Prostate gland (tissue), 2 donors: ENCODE measurements at places on chromosomes 4 and X. TPM values are rescaled to one million over a fixed set of nuclear protein-coding genes. Genes with fewer than 3 reads are reported as not detected.
A peak's percentile ranks its signal among the peaks of the same experiment; 100 is the strongest.

DNA sequence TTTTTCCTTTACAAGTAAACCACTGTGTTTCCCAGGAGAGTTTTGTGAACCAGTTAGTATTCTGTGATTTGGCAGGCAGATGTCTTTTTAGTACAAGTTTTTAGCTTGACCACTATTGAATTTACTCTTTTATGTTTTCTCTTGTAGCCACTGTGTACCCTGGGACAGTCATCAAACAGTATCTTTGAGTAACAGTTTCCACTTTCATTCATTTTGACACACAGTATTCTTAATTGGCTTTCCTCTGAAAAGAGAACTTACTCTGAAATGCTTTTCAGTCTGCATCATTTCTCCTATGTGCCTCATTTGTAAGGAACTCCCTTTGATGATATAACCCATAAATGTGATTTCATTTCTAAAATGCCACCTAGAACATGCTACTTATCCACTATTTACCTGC is 476.5 kb downstream of the PDGFC start:
- no peak for DNase-seq

DNA sequence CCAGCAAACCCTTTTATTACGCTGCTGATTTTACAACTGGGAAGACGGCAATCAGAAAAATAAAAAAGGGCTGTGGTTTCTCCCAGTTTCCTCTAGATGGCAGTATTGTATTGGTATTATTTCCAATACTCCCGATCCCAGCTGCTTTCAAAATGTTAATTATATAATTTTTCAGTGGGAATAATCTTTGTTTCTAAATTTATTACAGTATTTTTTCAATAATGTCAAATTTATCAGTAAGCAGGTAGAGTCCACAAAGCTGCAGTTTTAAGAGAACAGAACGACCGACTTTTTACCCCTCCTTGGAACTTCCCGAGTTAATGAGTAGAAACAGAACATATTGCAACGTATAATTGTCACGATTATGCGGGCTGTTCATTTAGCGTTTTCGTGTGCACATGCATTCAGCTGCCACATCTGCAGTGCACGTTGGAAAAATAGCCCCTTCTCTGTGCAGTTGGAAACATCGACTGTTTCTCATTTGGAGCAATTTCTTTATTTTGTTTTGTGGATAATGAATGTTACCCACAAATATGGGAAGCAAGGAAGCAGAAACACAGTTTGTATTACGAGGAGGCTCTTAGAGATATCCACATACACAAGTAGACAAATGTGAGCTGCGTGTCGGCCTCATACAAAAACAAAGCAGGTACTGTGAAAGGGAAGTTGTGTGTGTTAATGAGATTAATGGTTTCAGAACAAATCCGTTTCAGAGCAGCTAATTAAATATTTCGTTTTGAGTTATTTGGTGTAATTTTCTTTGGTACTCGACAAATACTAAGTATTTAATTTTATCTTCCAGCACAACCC is 188.0 kb downstream of the STIM2 start:
- no peak for DNase-seq

- DNase-seq, result no peak
Measured at GRCh38 chr4:6404611-6405396, 67.6 kb downstream of the PPP2R2C start.

GRCh38 chr4:10299601-10300000 is 157.6 kb downstream of the ZNF518B start:
- DNase-seq, result no peak

DNA sequence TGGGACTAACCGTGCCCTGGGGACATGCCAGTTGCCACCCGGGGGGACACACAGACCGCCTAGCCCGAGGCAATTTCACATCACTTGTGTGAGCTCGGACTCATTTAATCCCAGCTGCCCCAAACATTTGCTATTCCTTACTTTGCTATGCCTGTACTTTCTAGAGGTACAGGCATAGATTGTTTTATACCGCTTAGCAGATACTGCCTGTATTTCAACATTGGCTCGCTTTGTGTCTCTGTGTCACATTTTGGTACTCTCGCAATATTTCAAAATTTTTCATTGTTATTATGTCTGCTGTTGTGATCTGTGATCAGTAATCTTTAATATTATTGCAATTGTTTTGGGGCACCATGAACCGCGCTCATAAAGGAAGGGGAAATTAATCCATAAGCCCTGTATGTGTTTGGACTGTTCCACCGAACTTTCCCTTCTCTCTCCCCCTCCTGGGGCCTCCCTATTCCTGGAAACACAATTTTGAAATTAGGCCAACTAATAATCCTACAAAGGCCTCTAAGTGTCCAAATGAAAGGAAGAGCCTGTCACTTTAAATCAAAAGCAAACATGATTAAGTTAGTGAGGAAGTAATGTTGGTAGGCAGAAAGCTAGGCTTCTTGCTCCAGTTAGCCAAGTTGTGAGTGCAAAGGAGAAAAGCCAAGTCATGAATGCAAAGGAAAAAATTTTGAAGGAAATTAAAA is 568 bp upstream of the CASP6 start:
- DNase-seq, result no peak

GRCh38 chr4:120736312-120736711 is 186.2 kb downstream of the PRDM5 start:
- no peak for DNase-seq

GRCh38 chrX:8868906-8869305 is 67.7 kb upstream of the FAM9A start:
- DNase-seq, result no peak

GRCh38 chr4:122710434-122711308 is 21.8 kb upstream of the BBS12 start:
- DNase-seq, result no peak

GRCh38 chr4:7387925-7388324 is 46.8 kb downstream of the PSAPL1 start:
- DNase-seq, result no peak

- DNase-seq, result no peak
Measured at GRCh38 chr4:36961420-36961819, 283.1 kb upstream of the NWD2 start.

- DNase-seq, result no peak
Measured at GRCh38 chr4:53059256-53059655, 197.1 kb downstream of the RASL11B start.

- DNase-seq, result peak; percentile 34
Measured at GRCh38 chrX:45756557-45756956, 555.9 kb upstream of the DIPK2B start.

GRCh38 chrX:108735091-108735678 is 1.2 kb downstream of the IRS4 start:
- peak; percentile 7 for DNase-seq

DNA sequence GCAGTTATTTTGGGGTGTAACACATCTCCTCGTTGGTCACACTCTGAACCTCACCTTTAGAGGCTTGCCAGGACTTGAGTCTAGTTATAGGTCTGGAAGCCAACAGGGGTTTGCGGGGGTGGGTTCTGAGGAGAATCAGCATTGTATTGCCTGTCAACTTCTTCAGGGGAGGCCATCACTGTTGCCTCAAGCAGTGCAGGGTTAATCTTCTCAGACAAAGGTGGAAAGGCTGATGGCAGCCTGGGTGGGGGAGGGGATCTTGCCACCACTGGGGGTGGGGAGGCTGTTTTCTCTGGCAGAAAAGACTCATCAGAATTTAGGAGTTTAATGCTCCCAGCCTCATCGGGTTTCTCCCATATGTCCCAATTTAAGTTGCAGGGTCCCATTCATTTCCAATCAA is 387.8 kb downstream of the PRR32 start:
- no peak for DNase-seq

DNA sequence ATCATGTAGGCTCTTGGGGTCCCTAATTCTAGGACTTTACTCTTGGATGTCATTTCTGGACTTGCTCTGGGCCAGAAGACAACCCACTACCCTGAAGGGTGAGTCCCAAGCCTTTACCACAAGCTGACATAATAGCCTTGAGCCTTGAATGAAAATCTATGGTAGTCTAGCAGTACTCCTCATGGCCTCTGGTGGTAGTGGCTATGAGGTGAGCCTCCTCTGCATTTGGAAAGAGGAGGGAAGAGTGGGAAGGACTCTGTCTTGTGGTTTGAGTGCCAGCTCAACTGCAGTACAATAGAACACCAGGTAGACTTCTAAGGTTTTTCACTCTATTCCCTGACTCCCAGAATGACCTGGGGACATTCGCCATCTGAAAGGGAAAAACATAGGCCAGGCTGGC is 96.5 kb downstream of the DCAF12L1 start:
- DNase-seq, result no peak

DNA sequence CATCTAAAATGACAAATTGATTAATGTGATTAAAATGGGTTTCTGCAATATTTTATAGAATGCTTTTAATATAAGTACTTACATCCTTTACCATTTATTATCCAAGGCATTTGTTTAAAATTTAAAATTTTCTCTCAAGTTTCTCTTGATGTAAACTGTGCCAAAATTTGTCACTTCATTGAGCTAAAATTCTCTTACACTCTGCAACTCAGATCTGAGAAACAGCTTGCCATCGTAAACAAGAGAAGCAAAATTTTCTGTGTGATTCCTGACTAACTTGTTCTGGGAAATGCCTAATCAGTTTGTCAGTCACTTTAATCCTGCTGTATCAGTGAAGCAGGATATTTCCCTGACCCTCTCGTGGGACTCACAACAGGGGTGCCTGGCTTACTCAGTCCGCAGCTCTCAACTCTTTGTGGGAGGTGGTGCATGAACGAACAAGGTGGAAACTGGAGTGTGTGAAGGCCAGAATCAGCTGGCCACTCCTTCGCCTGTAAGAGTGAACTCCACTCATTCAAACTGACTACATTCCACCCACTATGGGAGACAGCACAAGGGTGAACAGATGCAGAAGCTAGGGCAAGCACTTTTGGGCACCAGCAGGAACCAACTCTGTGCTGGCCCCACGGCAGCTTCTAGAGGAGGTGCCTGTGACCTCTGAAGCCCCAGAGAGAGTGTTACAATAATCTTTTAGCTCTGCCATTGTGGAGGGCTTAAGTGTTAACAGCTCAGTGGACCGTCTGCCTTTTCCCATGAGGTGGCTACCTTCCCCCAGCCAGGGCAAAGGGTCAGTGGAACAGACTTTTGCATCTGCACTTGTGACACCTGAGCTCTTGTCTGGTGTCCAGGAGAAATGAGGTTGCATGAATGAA is 349.4 kb downstream of the FAT4 start:
- DNase-seq, result no peak

GRCh38 chr4:42905591-42905990 is 13.1 kb downstream of the GRXCR1 start:
- no peak for DNase-seq

DNA sequence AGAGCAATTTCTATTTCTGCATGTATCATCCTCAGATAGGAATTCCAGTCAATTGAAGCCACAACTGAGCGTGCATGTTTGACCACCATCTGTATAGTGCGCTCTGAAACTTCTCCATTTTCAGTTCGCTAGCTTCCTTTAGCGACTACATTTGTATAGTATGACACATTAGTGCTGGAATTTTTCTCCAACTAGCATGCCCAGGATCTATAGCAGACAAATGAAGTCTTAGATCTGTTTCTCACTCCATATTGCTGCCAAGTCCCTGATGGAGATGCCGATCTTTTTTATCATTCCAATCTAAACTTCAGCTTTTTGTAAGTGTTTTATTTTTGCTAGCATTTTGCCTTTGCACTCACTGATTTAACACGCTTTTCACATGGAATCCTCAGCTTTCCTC is 774.8 kb upstream of the TENM3 start:
- no peak for DNase-seq

DNA sequence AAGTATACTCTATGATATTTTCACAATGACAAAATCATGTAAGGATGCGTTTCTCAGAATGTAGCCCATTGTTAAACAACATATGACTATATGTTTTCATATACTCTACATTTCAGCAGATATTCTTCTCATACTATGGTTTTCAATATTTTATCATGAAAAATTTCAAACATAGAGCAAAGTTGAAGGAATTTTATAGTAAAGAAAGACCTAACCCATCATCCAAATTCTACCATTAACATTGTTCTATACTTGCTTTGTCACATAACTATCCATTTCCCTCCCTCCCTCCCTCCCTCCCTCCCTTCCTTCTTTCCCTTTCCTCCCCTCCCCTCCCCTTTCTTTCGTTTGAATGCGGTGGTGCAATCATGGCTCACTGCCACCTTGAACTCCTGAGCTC is 109.4 kb downstream of the FHIP1A start:
- DNase-seq, result no peak

DNA sequence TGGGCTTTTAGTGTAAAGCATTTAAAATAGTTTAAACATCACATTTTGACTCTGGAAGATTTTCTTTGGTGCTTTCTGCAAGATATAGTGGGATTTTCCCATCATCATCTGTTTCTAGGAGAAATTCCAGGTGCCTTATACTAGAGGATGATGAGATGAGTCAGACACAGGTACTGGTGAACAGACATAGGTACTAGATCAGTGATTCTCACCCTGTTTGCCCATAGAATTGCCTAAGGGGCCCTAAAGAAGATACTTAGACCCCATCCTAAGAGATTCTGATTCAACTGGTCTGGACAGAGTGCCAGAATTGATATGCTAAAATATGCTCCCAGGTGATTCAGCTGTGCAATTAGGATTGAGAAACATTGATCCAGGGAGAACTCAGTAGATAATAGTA is 9.7 kb downstream of the TSPAN7 start:
- DNase-seq, result no peak

ZFP42 gene
- not detected for total RNA-seq

CFP gene
- 0.09 TPM for total RNA-seq

AADAT gene
- total RNA-seq, result 31.2 TPM

PNMA6F gene
- total RNA-seq, result 0.97 TPM

ITIH6 gene
- total RNA-seq, result 3.7 TPM

PGK1 gene
- 120 TPM for total RNA-seq

FAM9C gene
- total RNA-seq, result not detected

PACRGL gene
- total RNA-seq, result 31.7 TPM

OFD1 gene
- total RNA-seq, result 36.2 TPM

SMC1A gene
- total RNA-seq, result 35.4 TPM
